ENCODE measurements at places on chromosomes 11 and 22.

DNA sequence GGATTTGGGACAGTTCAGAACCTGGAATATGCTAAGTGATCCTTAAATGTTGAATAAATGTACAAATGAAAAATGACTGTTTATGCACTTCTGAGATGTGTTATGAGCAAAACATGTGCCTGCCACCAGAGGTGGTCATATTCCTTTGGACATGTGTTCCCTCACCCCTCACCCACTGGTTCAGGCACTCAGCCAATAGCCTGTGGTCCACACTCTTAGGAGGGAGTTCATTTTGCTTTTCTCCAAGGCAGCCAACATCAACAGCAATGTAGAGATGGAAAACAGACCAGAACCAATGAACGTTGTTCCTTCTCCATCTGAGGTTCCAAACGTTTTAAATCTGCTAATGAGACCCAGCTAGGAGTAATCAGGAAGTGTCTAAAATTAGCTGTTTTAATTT, 44.0 kb downstream of the RPUSD4 start:
- DNase-seq, result no peak

DNA sequence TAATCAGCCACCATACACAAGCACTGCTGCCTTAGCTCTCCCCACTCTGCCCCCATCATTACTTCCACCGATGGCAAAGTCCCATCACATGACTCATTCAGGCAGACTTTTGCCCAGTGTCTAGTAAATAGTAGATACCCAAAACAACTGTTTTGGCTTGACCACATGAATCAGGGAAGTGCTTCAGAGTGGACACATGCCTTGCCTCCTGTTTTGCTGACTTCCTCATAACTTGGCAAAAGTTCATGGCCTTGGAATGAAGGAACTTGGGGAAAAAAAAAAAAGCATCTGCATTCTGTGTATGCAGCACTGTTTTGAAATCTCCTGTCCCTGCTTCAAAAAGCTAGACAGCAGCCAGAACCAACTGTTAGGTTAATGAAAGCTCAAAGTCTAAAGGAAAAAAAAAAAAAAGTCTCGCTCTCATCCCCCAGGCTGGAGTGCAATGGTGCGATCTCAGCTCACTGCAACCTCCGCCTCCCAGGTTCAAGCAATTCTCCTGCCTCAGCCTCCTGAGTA, 335.3 kb downstream of the FAM181B start:
- DNase-seq, result no peak

GRCh38 chr11:67504950-67505581, at the start of gene PITPNM1:
Gene PITPNM1, minus strand, starts transcription at chr11:67505363. Its CDS starts 1,183 bp downstream, at chr11:67504180.
- peak; percentile 65 for DNase-seq

- no peak for DNase-seq
These were observed 3.0 kb downstream of the SMTN start for GRCh38 chr22:31083923-31084810.

DNA sequence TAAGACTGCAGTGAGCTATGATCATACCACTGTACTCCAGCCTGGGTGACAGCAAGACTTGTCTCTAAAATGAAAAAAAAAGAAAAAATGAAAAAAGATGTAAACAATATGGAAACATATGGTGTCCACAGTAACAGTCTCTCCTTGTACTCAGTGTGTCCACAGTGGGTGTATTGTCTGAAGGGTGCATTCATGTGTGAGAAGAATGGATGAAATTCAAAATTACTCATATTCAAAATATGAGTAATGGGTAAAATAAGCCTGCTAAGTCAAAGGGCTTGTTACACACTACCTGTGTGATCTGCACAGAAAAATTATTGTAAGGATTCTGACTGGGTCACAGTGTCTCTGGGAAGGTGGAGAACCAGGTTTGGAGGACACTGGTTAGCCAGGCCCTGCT, 26.9 kb downstream of the PPFIA1 start:
- DNase-seq, result no peak

DNA sequence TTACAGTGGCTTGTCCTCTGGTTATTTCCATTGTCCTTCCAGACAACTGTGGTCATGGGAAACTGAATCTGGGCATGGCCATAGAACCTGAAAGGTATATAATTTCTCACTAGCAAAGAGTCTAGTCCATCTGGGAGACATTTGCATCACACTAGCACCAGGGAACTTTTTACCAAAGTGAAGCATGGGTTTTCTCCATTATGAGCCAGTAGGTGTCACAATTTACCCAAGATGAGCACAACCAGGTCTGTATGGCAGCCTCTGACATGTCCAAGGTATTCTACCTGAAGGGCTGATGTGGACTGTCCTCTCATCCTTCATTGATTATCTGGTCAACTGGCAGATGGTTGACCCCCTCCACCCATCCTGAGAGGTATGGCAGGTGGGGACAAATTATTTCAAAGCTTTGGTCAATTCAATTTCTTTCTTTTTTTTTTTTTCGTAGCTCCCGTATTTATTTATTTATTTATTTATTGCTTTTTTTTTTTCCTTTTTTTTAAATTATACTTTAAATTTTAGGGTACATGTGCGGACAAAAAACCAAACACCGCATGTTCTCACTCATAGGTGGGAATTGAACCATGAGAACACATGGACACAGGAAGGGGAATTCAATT, 425.9 kb downstream of the TMEM135 start:
- peak; percentile 20 for DNase-seq

- DNase-seq, result no peak
These were observed 16.2 kb upstream of the ESAM start for GRCh38 chr11:124778281-124778680.

DNA sequence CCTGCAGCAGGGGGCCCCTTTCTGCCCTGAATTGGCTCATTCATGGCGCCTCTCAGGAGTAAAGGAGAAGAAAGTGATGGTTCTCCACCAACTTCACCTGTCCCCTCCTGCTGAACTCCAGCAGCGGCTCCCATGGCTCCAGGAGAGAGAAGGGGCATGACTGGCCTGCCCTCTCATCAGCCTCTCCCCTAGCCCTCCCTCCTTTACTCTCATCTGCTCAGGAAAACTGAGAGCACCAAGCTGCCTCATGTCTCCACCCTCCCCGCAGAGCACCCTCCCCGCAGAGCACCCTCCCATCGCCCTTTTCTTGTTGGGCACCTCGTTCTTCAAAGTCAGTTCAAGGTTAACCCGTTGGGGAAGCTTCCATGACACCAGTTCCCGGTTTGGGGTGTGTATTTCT, 82.1 kb upstream of the ATXN10 start:
- no peak for DNase-seq

- DNase-seq, result peak; percentile 51
These were observed 767 bp downstream of the SLC43A1 start for GRCh38 chr11:57514538-57515331.

DNA sequence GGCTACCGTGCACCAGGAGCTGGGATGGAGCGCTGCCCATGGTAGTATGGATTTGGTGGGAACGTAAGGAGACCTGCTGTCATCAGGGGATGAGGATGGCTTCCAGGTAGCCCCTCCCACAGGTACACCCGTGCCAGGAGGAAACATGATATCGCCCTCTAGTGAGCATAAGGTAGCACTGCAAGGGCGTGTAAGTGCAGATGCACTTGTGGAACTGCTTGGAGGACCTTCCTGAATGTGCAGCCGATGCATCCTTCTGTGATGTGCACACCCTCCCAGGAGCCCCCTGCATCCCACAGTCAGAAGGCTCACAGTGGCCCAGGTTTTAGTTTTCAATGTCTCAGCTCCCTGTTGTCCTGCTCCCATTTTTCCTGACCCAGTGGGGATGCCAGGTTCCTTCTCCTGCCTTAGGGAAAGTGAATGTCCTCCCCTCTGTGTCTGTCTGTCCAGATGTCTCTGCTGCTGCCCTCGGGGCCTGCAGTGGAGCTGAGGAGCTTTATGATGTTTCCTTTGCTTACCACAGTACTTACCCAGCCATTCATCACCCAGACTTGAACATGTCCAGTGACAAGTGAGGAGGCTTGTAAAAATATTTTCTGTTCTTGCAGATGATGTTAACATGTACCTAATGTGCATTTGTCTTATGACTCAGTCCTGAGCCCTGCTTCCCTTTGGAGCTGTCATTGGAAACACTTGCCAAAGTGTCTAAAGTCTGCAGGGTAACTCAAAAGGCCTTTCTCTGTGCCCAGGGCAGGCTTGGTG, 49.2 kb downstream of the DBX1 start:
- DNase-seq, result peak; percentile 24

DNA sequence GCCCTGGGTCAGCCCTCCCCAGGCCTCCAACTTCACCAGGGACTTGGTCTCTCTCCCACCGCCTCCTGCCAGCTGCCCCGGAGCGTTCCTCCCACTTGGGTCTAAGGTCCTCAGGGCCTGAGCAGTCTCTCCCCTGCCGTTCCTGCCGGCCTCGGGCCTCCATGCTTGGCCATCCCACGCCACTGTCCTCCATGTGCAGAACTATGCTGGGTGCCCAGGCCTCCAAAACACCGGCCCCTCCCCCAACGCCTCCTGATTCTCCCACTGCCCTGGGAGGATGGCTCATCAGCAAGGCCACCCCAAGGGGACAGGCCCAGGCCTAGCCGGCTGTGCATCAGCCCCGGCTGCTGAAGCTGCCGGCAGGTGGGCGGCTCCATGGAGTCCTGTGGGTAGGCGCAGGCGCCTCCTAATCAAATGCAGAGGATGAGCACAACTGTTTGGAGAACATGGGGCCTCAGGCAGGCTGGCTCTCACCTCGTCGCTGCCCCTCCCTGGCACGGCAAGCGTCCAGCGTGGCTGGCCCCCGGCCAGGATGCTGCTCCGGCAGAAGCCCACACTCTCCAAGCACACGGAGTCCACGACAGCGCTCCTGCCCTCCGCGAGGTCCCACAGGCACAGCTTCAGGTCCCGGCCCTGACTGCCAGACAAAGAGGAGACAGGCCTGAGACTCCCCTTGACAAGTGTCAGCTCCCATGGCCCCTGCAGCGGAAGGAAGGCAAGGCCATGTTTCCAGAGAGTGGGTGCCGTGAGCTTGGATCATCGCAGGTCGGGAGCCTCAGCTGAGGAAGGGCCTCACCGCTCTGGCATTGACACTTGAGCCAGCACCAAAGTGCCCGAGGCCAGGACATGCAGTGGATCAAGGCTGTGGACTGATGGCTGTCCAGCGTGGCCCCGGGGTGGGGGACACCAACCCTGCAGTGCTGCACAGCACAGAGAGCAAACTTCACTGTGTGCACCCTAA, 42.6 kb downstream of the GNB1L start:
- DNase-seq, result no peak

- no peak for DNase-seq
These were observed 365.5 kb downstream of the SHANK2 start for GRCh38 chr11:70886676-70887541.

- no peak for DNase-seq
These were observed 747 bp downstream of the NXF1 start for GRCh38 chr11:62804310-62805075.

GRCh38 chr11:2307501-2308331, 5.9 kb downstream of the TSPAN32 start:
- no peak for DNase-seq

DNA sequence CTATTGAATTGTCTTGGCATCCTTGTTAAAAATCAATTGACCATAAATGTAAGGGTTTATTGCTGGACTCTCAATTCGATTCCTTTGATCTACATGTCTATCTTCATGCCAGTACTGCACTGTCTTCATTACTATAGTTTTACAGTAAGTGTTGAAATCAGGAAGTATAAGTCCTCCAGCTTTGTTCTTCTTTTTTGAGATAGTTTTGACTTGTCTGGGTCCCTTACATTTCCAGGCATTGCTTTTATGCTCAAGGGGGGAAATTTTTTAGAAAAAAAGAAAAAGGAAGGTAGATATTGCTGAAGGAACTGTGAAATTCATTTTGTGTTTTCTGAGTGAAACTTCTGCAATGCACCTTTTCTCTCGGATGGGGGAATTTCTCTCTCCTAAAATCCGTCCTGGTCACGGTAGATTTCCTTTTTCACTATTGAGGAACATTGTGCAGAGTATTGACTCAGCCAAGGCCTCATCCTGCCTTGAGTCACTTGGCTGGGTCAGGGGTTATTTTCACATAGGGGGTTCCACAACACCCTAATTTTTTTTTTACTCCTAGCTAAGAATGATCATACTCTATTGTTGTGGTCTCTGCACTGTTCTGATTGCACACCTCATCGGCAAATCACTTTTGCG, 2.8 kb upstream of the ACER3 start:
- no peak for DNase-seq

DNA sequence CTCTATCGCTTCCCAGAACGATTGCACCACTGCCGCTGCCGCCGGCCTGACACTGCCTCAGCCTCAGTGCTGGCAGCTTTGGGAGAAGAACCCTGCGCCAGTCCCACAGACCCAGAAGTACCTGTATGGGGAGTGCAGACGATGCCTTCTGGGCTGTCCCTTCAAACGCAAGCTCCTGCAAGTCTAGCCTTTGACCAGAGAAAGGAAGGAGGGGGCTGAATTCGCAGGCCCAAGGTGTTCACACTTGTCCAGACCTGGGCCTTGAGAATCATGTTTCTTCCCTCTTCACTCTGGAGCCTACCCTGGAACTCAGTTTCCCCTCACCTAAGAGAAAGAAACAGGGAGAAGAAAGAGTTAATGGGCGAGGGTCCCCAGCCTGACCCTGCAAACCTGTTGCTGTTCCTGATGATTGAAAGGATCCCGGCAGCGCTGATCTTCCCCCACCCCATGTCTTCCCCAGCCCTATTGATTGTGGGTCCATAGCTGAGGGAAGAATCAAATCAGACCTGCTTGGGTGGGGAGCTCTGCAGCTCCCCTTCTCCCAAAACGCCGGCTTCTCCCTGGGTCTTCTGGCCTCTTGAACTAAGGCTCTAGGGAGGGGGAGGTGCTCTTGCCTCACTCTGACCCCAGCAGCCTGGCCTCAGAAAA, 786 bp upstream of the MCAM start:
- DNase-seq, result no peak

DNA sequence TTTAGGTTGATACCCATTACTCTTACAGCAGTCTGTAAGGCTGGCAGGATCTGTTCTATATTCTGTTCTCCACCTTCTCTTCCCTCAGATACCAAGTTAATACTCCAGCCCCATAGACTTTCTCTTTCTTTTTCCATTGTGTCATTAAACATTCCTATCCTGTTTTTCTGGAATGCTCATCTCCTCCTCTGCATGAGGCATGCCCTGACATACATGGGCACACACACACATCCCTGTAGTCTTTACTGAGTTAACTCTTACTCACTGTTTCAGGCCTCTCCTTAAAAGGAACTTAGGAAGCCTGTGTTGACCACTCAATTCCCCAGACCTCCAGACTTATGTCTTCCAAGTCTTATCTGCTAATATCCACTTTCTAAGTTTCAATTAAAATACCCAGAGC, 476.8 kb downstream of the METTL15 start:
- DNase-seq, result no peak

GRCh38 chr11:67276781-67277230, 10.5 kb downstream of the GRK2 start:
- DNase-seq, result peak; percentile 21

GRCh38 chr11:131561501-131561900, 191.1 kb downstream of the NTM start:
- DNase-seq, result no peak

DNA sequence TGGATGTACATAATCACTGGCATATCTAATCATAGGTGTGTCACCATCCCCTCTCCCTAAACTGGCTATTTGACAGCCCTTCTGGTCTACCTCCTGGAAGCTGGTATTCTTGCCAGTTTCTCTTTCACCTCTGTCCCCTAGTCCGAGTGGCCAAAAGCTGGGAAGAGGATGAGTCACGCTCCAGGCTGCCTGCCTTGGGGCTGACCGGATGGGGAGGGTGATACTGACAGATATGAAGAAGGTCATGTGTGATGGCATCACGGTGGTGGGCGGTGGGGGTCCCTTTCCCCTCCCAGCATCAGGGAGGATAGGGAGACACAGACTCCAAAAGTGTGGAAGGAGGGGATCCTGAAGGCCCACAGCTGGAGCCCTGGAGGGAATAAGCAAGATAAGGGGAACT, 4.8 kb downstream of the OAF start:
- no peak for DNase-seq

- peak; percentile 47 for DNase-seq
These were observed 35.6 kb downstream of the SERPINH1 start for GRCh38 chr11:75597636-75598035.

Data from NCI-H510A (cell line).